ENCODE measurements at places on chromosomes 4 and X.

DNA sequence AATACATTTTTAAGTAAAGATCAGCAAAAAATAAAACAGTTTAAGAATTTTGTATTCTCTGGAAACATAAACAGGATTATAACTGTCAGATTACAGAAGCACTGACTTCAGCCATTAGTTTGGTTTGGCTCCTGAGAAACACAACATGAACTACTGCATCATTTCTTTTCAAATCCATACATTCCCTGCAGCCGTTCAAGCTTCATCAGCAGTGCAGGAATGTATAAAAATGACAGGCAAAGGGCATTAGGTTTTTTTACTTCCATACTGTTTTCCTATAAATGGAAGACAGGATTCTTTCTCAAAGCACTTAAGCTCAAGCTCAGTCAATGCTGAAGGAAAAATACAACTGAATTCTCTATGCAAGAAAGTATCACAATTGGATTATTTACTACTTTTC is 4.2 kb upstream of the MAB21L2 start:
- no peak for DNase-seq

DNA sequence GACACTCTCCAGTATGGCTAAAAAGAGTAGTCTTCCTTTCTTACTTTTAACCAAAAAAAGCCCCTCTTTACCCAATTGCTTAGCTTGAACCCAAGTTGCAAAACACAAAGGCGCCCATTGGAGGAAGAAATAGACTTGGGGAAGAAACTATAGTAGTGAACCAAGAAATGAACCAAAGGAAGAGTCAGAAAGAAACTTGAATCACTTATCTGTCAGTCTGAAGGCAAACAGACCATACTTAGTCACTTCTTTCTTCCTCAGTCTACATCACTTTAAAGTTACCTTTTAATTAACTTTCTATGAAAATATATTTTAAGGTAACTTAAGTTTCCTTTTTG is 161.4 kb upstream of the GIMD1 start:
- no peak for DNase-seq

GRCh38 chr4:119678761-119679160 is 50.2 kb upstream of the PDE5A start:
- DNase-seq: no peak

DNA sequence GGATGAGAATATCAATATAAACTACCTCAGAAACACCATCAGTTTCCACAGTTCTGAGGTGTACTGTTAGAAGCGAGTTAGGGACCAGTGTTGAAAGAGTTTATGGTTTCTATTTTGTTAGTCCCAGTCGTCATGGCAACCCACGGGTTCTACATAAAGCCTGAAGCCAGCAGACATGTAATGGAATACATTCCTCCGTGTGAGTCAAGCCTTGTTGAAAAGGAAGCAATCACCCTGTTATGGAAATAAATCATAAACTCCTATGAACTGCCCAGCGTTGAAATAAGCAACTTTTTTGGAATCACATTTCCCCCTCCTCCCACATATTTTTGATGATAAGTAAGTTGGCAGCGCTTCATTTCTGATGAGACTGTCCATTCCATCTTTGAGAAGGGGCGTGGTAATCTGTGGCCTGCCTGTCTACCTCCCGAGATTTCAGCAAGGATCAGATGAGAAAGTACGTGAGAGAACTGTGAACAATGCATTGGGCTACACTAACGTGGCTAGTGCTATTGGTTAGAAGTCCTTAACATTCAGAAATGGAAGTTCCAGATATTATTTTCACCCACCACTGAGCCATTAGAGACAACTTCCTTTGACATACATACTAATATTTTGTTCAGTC is 40.4 kb upstream of the PDHA1 start:
- no peak for DNase-seq

- DNase-seq: no peak
Observed at GRCh38 chr4:10998846-10999245, 314.3 kb upstream of the CLNK start.

DNA sequence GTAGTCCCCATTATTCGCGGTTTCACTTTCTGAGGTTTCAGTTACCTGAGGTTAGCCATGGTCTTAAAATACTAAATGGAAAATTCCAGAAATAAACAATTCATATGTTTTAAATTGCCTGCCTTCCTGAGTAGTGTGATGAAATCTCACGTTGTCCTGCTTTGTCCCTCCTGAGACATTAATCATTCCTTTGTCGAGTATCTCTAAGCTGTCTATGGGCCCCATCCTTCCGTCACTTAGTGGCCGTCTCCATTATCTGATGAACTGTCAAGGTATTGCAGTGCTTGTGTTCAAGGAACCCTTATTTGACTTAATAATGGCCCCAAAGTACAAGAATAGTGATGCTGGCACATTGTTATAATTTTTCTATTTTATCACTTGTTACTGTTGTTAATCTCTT is 94.8 kb downstream of the ADGRL3 start:
- no peak for DNase-seq

DNA sequence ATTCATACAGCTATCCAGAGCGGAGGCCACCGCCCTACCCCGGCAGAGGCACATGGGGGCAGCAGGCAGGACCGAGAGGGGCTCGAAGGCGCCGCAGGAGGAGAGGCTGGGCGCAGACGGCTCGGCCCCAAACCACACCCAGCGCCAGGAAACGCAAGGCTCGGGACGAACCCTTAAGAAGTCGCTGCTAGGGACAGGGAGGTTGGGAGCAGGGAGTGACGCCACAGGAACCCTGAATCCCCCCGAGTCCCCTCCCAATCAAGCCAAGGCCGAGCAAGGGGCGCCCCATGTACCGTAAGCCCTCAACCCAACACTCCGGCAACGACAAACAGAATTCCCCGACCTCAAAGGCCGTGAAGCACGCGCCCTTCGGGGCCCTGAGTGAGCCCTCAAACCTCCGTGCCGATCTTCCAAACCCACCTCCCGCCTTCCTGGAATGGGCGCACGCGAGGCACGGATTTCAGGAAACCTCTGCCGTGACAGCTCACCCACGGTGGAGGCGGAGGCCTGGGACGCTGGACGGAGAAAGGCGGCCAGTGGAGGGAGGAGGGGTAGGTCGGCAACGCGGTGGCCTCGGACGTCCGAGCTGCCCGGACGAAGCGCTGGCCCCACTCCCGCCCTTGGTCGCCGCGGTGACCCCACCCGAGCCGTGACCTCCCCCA is 1.8 kb downstream of the ZFYVE28 start:
- DNase-seq: no peak

DNA sequence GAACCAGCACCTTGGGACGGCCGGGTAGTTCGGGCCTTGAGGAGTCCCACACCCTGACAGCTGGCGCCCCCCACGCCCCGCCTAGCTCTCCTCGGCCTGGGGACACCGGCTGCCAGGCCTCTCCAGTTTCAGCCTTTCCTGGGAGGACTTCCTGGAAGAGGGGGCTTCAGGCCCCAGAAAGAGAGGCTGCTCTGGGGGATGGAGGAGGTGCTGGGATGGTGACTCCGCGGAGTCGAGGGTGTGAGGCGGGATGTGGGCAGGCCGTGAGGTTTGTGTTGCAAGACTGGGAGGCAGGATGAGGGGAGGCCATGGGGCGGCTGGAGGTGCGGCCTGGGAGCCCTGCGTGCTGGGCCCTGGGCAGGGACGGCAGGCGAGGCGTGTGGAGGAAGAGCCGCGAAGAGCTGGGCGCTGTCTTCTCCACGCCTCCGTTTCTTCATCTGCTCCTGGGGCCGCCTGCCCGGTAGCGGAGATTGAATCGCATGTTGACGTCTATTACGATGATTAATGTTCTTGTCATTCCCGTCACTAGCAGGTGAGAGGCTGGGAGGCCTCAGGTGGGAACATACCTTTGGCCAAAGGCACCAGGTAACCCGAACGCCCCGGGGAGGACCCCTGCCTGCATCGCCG is 918 bp upstream of the FGFRL1 start:
- no peak for DNase-seq

GRCh38 chr4:102008711-102009110 is 218.2 kb downstream of the BANK1 start:
- no peak for DNase-seq

DNA sequence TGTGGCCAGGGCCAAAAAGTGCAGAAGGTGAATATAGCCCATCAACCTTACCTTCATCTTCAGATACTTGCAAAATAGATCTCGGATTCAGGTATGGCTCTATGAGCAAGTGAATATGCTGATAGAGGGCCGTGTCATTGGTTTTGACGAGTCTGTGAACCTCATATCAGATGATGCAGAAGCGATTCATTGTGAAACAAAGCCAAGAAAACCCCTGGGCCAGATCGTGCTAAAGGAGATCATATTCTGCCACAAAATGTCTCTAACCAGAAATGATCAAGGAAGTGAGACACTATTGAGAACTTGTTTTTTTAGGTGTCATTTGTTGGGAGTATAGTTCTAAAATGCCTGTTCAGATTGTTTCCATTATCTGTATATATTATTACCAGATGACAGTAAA is 48.3 kb downstream of the PDK3 start:
- no peak for DNase-seq

- no peak for DNase-seq
Observed at GRCh38 chr4:100826067-100826466, 308.2 kb upstream of the EMCN start.

GRCh38 chr4:108763226-108763593 is 357 bp upstream of the ETNPPL start:
- no peak for DNase-seq

DNA sequence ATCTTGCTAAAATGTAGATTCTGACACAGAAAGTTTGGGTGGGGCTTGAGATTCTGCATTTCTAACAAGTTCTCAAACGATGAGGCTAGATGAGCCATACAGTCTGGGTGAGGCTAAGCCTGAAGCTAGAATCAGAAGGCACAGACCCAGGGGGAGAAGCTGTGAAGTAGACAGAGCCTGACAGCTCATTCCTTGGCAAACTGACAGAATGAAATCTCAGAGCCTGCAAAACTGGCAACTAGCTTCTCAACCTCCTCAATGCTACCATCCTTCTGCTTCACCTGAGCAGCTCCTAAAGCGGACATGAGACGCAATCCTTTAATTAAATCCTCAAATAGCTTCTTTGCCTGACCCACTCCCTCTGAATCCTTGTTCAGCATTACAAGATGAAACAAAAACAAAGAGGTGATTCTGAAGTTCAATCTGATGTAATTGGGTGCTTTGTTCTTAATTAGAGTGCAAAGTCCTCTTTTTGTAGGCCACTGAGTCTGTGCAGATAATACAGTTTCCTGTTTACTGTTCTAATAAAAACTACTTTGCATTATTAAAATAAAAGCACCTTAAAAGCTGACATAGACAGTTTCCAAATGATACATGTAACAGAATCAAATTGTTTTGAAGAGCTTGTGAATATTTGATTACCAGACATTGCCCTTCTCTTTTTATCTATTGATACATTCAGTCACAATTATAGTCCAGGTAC is 71.0 kb upstream of the BMP2K start:
- no peak for DNase-seq

DNA sequence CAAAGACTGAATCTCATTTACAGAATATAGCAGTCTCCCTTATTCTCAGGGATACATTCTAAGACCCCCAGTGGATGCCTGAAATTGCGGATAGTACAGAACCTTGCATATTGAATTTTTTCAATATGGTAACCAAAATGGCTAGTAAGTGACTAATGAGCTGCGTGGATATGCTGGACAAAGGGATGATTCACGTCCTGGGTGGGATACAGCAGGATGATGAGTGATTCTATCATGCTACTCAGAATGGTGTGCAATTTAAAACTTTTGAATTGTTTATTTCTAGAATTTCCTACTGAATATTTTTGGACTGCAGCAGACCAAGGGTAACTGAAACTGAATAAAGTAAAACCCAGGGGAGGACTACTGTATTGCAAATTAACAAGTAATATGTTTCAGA is 66.7 kb downstream of the STAG2 start:
- DNase-seq: no peak

DNA sequence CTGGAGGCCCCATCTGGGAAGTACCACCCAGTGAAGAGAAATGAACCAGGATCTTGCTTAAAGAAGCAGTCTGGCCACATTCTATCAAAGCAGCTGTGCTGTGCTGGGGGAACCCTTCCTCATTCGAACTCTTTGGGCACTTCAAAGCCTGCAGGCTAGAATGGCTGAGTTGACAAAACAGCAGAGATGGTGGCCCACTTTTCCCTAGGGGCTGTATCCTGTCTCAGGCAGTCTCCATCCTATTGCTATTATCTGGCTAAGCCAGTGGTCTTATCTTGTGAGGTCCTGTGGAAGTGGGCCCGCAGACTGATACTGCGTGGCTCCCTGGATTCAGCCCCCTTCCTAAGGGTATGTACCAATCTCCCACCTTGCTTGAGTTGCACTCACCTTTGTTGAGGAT is 114.3 kb downstream of the VSIG4 start:
- DNase-seq: no peak

DNA sequence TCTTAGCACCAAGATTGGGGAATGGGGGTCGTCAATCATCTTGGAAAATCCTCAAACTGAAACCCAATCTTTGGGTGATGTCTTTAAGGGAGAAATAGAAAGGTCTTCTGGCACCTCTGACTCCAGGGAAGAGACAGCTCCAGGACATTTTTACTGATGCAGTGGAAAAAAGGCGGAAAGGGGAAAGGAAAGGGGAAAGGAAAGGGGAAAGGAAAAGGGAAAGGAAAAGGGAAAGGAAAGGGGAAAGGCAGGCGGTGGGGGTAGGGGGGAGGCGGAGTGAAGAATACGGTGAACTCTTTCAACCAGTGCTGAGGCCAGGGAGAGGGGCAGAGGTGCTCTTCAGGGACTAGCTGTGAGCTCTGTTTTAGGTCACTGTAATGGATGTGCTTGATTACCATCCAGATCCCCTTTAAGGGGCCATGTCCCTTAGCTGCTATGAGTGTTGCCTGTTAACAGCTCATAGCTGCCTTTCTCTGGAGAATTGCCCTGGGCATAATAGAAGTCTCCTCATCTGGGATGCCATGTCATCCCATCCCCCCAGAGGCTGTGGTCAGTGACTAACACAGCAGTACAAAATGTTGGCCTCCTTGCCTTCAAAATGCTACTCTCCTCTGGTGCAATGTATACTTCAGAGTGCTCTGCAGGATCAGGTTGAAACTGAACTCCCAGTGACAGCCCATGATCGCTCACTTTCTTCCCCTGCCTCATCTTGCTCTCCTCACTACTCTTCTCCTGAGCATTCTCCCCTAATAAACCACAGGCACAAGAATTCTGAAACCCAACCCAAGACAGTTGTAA is 92.4 kb upstream of the AP1S2 start:
- no peak for DNase-seq

DNA sequence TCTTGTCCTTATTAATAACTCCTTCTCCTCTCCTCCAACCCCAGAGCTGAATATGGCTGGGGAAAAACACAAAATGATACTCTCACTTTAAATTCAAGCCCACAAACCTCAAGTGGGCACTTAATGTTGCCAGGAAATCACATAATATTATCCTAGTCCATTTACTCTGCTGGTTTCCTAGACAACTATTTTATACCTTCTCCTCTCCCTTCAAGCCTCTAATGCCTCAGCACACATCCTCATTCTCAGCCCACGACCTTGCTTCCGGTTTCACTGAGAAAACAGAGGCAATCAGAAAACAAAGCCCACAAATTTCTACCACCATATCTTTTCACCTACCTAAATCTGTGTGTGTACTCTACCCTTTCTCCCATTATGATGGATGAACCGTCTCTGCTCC is 12.1 kb upstream of the CLCN5 start:
- no peak for DNase-seq

GRCh38 chr4:1852904-1853623 is 2.9 kb downstream of the LETM1 start:
- no peak for DNase-seq

Measured in osteocyte (in vitro differentiated cells).